Stimulated activated CD4-positive, alpha-beta T cell treated with anti-CD3 and anti-CD28 coated beads, Interleukin-1b, Interleukin-23, amount 100 ng/mL, for 1 hour (primary cell): ENCODE measurements at places on chromosomes 1 and 21.
A peak's percentile ranks its signal among the peaks of the same experiment; 100 is the strongest.

DNA sequence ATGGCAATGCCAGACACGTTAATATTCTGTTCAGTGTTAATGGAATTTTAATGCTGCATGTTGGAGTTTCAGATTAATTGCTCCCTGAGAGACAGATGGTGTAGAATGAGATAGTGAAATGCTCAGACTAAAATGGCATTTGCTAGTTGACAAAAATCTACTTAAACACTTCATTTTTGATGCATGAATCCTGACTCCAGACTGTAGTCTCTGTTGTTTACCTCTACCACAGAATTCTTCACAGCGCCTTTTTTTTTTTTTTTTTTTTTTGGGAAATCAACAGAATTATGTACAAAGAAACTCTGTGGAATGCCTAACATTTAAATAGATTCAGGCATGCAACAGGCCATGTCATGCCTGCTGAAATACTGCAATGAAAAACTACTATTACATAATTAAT, 111.3 kb downstream of the PLPPR5 start:
- no peak for DNase-seq

DNA sequence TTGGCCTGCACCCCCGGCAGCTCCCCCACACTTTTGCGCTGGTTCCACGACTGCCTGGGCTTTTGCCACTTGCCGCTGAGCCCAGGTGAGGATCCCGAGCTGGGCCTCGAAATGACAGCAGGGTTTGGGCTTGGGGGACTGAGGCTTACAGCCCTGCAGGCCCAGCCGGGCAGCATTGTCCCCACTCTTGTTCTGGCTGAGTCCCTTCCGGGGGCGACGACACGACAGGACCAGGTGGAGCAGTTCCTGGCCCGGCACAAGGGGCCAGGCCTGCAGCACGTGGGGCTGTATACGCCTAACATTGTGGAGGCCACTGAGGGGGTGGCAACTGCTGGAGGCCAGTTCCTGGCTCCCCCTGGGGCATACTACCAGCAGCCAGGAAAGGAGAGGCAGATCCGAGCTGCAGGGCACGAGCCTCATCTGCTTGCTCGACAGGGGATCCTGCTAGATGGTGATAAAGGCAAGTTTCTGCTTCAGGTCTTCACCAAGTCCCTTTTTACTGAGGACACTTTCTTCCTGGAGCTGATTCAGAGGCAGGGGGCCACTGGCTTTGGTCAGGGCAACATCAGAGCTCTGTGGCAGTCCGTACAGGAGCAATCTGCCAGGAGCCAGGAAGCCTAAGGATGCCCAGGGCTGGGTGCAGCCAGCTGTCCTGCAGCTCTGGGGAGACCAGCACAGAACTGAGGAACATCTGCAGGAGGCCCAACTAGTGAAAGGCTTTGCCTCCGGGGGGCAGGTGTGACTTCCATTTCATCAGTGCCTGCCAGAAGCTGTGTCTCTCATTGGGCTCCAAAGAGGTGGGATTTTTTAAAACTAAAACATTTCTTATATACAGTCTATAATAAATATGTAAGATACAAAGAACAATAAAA, 1.2 kb downstream of the HPDL start:
- no peak for DNase-seq

GRCh38 chr1:36161641-36162531, 5.9 kb downstream of the MAP7D1 start:
- DNase-seq: no peak

- DNase-seq: no peak
These were observed 9.2 kb upstream of the LINGO4 start for GRCh38 chr1:151814426-151814825.

DNA sequence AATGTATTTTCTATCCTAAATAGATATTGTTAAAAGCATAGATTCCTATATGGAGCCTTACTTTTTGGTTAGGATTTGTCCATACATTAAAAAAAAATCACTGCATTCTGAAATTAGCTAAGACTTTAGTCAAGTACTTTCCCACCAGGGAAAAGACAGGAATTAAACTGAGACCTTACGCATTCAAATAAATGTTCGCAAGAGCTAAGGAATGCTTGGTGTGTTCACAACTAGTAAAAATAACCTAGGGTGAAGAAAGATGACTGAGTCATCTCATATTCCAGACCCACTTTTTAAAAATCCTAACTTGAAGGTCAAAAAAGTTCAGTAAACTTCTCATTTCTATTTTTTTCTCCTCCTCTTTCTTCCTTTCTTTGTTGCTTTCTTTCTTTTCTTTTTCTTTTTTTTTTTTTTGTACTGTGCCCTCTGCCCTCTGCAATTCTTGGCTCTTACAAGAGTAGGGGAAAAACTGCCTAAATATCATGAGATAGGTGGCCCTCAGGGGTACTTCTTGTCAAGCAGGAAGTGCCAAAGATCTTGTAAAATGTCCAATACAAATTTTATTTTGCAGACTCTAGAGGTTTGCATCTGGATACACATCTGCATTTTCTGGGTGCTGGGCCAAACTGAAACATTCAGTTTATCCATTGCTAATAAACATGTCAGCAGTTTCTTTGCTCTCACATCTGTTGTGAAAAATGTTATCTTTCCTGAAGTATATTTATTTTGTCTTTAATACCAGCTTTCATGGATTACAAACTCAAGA, 121.4 kb upstream of the GORAB start:
- DNase-seq: no peak

GRCh38 chr1:201218409-201218808, 27.8 kb downstream of the IGFN1 start:
- no peak for DNase-seq

DNA sequence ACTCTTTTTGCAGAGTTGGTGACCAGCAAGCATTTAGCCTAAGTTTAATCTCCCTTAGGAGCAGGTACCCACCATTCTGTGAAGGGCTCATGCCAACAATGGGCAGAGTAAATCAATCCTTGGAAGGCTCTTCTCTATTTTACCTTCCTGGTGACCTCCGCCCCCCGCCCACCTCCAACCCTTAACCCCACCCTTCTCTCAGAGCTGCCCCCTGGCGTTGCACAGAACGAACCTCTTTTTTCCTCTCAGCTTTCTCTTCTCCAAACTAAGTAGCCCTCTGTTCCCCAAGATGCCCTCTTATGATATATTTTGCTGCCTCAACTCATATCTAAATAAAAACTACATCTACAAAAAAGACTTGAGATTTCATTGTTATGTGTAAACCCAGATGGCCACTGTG, 186.8 kb downstream of the SEC16B start:
- no peak for DNase-seq

- no peak for DNase-seq
These were observed 14.8 kb downstream of the ALX3 start for GRCh38 chr1:110055493-110056284.

DNA sequence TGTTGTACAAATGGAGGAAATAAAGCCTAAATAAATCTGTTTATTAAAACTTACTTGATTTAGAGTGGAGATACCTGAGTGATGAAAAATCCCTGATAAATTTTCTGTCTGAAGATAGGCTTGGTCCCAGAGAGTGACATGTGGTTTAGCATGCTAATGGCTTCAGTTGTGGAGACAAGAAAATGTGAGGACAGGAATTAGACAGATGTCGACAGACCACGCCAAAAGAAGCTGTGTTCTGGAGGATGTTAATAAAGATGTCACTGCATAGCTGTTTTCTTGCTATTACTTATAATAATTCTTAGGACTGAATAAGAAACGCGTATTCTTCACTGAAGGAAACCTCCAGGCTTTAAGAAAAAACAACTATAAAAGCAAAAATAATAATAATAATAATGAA, 154.9 kb downstream of the OLFM3 start:
- no peak for DNase-seq

GRCh38 chr1:214551436-214552173, at the start of gene PTPN14:
Gene PTPN14, minus strand, starts transcription at chr1:214551602. Its CDS starts 86,799 bp downstream, at chr1:214464803.
- no peak for DNase-seq

GRCh38 chr1:149934356-149934755, 2.3 kb downstream of the MTMR11 start:
- no peak for DNase-seq

GRCh38 chr21:31659286-31659535, 282 bp upstream of the SOD1 start:
- no peak for DNase-seq

DNA sequence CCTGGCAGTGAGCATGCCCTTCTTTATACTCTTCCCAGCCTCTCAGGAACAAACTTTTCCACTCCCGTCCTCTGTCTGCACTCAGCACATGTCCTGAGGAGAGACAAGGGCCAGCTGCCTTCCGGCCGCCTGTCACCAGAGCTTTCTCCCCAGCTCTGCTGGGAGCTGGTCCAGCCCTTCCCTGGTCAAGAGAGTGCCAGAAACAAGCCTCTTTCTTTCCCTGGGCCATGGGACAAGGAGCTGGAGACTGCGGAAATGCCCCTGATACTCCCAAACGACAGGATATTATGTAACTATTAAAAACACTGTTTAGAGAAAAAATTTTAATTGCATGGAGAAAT, 10.4 kb downstream of the LAMB3 start:
- no peak for DNase-seq

GRCh38 chr1:155241069-155241679, 14.1 kb downstream of the ENTREP3 start:
- DNase-seq: peak; percentile 22

- DNase-seq: no peak
These were observed 433.3 kb downstream of the RPS6KC1 start for GRCh38 chr1:213484333-213484732.

- no peak for DNase-seq
These were observed 61.7 kb upstream of the ANGPTL1 start for GRCh38 chr1:178932552-178932906.

DNA sequence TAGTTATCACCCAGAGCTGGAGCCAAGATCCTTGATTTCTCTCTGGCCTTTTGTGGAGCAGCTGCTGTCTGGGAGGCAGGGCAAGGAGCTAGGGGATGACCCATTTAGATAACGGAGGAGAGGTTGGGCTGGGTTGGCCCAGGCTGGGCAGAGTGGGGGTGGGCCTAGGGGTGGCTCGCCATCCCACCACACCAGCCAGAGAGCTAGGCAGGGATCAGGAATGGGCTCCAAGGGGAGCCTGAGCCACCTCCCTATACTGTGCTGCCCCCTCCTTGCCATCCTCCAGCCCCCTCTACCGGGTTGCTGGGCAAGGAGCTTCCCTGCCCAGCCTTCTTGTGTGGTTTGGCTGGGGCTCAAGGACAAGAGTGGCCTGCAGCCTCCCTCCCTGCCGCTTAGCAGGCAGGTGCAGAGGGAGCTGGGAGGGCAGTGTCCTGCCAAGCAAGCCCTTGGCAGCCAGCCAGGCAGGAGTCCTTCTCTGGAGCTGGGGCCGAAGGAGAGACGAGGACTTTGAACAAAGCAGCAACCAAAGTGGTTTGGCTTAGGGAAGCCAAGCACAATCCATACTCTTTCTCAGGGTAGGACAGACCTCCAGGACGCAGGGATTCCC, 4.1 kb downstream of the NUAK2 start:
- no peak for DNase-seq

DNA sequence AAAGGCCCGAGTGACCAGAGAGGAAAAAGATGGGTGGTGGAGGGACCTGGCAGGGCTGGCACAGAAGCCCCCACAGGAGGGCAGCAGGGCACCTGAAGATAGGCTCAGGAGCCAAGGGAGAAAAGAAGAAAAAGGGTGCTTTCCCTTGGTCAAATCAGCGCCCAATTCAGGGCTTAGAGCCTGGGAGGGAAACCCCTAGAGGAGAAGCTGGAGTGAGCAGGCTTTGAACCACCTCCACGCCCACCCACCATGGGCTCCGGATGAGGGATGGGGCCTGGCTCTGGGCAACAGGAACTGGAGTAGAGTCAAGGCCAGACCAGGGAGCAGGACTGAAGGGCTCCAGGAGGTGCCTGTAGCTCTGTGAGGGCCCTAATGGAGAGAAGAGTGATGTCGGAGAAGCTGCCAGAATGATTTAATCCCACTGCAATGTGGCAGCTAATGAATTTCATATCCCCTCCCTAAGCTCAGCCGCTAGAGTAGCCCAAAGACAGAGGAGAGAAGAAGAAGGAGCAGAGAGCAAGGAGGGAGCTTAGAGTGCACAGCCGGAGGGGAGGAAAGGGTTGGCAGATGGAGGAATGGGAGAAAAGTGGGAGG, 12.0 kb upstream of the PRELP start:
- no peak for DNase-seq

DNA sequence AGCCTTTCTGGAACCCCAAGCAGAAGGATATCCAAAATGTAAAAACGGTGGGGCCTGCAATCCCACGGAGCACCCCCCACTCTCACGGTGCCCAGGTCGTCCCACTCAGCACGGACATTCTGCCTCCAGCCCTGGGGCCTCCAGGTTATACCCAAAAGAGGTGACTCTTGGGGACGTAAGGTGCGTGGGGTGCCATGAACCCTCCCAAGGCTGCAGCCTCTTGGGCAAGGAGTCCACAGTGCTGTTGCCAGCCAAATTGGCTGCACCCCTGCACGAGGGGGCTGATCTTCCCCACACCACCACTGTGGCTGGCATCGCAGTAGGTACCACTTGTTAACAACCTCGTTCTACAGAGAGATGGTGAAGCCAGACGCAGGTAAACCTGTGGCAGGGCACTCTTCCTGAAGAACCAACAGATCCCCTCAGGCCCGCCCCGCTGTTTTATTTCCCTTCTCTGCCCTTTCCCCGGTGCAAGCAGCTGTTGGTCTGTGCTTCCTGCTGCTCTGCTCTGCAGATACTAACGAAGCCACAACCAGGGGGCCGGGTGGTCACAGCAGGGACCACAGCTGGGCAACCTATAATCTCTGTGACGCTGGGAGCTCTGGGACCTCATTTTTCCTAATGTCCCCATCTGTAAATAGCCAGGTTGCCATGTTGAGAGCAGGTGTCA, 8.7 kb downstream of the TFF3 start:
- no peak for DNase-seq

DNA sequence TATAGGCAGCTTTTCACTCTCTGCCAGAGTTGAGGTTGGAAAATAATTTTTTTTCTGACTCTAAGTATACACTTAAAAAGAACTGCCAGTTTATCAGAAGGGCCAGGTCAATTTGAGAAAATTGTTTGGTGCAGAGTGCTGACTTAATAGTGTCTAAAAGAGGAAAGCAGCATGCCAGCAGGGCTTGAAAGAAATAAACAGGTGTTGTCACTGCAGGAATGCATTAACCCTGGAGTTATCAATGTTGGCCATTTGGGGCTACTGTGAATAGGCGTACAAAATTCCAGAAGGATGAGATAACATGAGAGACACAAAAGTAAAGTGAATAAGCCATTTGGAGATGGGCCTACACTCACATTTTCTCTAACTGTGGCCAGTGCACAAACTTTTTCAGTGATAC, 220.6 kb upstream of the PLD5 start:
- no peak for DNase-seq

- no peak for DNase-seq
These were observed 14.7 kb downstream of the CR1L start for GRCh38 chr1:207659545-207660153.
